ENCODE measurements at places on chromosomes 1 and 21.

DNA sequence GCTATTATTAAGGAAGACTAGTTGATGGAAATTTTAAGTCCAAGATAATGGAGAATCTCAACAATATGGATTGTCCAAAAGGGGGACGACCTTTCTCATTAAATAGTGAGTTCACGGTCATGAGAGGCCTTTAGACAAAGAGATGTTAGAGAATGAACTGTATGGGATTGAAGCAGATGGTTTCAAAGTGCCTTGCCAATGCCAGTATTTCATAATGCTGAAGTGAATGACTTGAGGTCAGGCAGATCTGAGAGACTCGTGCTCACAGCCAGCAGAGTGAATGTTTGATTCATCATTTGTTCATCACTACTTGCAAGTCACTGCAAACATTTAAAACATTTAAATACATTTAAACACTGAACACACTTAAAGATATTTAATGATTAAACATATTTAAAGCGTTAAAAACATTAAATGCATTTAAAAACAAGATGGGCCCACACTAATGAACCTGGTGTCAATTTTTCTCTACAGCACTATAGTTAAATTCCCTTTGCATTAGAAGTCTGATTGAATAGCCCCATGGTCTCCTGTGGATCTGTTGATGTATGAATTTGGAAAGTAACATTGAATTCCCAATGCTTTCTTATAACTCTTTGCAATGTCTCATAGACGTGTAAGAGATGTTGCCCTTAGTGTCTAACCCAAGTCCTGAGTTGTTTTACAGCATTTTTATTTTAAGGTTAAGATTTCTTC is 80.7 kb downstream of the TGFB2 start:
- DNase-seq: no peak

- no peak for DNase-seq
Measured at GRCh38 chr1:27562534-27563340, 41.2 kb downstream of the AHDC1 start.

DNA sequence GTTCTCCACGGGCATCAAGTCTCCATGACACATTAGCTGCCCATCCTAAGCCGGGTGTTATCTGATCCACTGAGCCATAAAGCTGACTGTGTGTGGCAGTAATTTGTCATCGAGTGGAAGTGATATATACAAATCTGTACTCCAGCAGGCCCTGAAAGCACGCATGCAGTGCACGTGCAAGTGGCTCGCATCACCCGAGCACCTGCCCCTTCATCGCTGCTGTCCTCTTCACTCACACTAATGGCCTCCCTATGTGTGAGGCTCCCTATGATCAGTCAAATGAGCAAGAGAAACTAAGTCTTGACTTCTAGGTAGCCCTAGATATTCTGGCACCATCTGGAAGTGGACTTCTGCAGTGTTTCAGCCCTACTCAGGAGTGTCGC is 248.6 kb downstream of the MATN1 start:
- DNase-seq: no peak

DNA sequence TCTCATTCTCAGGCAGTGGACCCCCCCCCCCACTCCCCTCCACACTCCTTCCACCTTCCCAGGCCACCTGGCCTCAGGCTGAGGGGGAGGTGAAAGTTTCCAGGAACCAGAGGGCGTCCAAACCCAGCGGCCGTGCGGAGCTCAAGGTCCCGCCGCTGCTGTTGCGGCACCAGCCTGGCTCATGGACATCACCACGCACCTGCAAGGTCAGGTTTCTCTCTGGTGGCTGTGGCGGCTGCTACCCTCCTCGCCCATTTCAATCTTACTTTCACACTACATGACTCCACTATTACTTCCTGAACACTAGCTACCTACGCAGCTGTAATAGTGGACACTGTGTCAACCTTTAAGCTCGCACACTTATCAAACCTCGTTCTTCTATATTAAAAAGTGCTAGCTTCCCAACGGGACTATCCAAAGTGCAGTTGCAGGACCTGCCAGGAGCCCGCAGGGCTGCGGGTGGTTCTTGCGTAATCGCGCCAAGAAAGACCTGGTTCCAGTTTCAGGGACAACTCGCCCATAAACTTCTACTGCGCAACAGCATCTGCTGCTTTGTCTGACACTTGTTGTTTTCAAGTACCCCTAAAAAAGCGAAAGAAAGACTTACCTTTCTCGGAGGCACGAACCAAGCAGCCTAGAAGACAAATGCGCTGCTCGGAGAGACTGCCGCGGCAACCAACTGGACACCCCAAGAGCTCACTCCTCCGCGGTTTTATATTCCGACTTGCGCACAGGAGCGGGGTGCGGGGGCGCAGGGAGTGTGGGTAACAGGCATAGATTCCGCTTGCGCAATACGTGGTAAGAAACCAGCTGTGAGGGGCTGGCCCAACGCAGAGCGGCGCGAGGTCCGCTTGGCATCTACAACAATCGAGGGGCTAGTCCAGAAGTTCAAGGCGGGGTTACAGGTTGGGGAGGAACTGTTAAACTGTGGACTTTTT is at the start of gene DIRAS3:
TSS of gene DIRAS3 (minus strand) at position 687 of the 938 bp plus-strand sequence. CDS start 3,330 bp downstream, outside the sequence.
- no peak for DNase-seq

GRCh38 chr1:87044840-87045239 is 130.4 kb downstream of the HS2ST1 start:
- no peak for DNase-seq
